ENCODE measurements at places on chromosomes 1 and 21.

DNA sequence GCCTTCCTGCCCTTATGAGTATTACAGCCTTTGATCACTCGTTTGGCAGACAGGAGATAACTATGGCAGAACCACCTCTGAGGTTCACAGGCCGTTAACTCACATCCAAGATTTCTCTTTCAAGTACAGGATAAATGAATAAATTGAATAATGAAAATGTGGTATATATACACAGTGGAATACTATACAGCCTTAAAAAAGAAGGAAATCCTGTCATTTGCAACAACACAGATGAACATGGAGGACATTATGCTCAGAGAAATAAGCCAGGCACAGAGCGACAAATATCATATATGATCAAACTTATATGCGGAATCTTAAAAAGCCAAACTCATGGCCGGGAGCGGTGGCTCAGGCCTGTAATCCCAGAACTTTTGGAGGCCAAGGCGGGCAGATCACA is 32.6 kb downstream of the TGFBR3 start:
- DNase-seq = no peak

DNA sequence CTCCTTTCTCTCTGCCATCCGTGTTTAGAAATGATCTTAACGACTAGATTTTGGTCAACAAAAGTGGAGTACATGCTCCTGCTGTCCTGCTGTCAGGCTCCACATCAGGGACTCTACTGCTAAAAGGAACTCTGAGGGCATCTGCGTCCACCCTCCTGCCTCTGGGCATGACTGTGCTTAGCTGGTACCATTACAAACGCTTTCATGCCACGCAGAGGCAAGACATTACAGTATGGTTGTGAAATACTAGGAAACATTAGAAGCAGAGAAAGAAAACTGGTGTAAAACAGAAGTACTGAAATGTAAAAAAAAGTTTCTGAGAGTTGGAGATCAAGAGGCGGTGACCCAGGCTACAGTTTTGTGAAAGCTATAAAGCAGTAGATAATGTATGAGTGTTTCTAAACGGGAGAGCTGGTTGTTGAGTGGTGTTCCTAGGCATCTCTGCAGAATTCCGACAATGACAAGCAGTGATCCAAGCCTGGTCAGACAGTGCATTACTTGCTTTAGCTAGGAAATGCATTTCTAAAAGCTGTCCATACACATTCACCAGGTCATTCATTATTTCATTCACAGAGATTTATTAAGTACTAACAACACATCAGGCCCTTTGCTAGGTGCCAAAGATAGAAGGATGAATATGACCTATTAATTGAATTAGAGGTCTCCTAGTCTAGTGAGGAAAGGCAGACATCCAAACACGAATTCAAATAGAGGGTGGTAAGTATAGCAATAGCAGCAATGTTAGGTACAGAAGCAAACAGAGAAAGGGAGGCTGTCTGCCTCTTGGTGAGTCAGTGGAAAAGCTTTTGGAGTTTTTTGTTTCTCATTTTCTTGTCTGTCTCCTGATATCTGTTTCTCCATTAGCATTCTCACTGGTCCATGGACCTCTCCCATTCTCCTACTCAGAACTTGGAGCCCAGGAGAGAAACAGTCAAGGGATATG is 401.9 kb downstream of the LMO4 start:
- DNase-seq = no peak

DNA sequence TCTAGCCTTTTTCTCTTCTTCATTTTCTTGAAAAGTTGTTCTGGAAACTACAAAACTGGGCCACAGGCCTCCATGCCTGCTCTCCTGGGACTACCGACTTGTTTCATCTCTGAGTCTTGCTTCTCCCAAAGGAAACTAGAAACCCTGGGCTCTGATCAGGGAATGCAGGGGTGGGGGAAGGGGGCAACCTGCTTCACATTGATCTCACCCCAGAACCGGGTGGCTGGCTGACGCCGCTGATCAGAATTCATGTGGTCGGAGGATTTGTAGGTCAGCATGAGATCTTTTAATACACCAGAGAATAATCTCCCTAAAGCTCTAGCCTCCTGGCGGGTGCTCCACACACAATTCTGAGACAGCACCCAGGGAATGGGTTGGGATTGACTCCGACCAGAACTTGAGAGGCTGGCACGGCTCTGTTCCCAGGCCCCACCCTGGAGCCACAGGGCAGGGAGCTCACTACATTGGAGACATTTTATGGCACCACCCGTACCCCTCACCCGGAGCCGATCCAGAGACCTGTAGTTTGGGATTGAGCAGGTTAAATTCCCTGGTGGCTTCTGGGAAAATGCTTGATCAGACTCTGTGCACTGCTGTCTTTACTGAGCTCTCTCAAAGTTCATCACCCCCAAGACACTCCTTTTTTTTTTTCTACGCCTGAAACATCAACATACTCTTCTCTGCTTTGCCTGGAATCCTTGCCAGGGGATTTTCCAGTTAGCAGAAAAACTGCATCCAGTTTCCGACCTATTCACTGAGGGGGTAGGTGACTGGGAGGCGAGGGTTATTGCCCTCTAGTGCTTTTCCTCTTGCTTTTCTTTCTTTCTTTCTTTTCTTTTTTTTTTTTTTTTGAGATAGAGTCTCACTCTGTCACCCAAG is 12.2 kb upstream of the ARHGEF10L start:
- DNase-seq = no peak

GRCh38 chr1:94677714-94678113 is 136.2 kb upstream of the F3 start:
- no peak for DNase-seq

GRCh38 chr1:51552929-51553807 is 34.1 kb upstream of the EPS15 start:
- DNase-seq = no peak

DNA sequence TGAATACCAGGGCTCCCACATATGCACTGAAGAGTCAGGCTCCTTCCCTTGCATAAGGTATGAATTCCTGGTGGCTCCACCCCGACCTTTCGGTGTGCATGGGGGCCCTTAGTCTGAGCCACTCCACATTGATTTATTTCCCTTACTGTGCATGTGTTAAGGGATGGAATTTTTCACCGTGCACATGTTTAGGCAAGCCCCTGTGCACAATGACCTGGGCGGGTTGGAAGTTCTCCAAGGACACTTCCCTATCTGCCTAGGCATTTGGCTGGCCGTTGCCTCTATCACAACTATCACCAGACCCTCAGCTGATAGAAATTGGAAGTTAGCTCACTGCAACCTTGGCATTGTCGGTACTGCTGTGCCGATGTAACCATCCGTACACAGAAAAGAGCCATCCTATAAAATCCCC is 9.7 kb downstream of the S100A6 start:
- DNase-seq = no peak

DNA sequence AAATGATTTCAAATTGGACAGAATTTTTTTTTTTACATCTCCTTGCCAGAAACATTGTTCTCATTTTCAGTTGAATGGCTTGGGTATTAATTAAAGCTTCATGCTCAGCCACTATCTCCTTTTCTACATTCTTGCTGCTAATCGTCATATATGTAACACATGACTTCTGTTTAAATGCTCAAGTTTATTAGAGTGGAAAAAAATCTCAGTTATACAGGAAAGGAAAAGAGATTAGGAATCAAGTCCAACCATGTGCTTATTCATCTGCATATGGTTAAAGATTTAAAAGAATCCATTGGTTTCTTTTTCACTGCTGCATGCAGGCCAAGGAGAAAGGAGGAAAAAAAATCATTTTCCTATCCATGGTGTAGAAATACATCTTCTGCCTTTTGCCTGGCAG is 47.3 kb upstream of the CNN3 start:
- DNase-seq = no peak

DNA sequence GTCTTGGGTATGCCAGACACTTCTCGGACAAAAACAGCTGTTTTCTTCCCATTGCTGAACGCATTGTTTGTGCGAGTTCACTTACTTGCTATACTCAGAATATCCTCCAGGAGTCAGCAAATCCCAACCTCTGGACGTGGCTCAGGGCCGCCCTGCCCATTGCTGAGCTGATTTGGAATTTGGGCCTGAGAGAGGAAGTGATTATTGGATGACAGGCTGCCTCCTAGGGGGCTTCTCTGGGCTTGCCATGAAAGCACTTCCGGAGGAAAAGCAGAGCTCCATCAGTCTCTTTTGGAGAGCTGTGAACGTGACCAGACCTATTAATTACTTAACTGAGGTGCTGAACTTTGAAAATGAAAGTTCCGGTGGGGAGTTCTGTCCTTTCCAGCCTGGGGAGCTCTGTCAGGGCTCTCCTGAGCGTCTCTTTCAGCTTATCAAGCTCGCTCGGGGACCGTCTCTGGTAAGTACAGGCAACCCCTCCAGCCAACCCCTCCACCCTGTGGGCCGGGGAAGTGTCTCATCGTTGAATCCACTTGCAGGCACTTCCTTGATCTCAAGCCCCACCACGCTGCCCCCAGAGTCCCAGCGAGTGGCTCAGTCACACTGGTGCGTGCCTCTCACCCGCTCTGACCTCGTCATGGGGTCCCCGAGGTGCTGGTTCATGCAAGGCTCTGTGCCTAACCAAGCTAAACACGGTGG is 76.9 kb downstream of the CLIC6 start:
- DNase-seq = peak; percentile 57

DNA sequence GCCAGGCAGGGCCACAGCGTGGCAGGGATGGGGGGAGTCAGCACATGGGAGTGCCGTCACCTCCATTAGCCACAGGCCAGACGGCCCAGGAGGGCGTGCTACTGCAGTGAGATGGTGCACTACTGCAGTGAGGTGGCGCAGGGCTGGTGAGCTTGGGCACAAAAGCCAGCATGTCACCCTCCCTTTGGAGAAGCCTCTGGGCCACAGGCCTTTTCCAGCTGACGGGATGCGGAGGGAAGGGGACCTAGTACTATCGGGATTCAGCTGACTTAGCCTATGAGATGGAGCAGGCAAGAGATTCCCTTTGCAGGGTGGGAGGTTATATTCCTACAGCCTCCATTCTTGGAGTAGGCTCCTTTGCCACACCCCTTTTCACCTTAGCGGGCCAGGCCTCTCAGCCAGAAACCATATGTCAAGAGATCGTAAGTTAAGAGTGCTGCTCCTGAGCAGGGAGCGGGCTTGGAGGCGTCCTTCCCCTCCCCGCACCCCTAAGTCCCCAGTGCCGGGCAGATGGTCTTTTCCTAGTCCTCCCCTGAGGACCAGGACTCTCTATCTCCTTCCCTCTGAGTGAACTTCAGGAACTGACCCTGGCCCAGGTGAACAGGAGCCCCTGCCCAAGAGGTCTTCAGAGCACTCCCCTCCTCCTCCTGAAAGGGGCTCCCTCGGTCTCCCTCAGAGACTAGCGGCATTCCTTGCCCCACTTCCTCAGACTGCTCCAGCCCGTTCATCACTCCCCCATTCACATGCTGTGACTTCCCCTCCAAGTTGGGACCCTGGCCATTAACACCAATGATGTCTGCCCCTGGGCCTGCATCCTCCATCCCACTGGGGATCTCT is 8.2 kb downstream of the NES start:
- no peak for DNase-seq

GRCh38 chr1:204072931-204073836 is at the start of gene SOX13:
Gene SOX13 (plus strand): TSS chr1:204073115. CDS start chr1:204112916, 39,801 bp downstream.
- no peak for DNase-seq

GRCh38 chr21:44947111-44947929 is 7.5 kb downstream of the SLX9 start:
- no peak for DNase-seq

DNA sequence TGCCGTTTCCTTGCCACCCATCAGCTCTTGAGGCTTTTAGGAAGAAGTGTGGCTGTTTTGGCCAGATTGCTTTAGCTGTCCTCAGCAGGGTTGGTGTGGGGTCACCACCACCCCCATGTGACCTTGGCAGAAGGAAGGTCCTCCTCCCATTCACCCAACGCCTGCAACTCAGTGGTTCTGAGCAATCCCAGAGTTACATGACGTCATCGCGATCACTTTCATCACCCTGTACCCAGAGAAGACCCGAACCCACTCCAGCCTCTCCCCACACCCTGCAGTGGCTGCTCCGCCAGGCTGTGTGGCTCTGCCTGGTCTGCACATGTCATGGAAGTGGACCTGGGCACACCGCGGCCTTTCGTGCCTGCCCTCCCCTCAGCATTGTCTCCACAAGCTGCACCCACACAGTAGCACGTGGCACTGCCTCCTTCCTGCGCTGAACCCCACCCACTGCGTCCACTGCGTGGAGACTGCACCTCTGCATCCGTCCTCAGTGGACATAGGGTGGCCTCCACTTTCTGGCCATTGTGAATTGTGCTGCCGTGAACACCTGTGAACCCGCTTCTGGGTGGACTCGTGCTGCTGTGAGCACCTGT is 16.5 kb downstream of the FAAP20 start:
- DNase-seq = no peak

- no peak for DNase-seq
Observed at GRCh38 chr1:94014635-94015488, 105.6 kb upstream of the GCLM start.

DNA sequence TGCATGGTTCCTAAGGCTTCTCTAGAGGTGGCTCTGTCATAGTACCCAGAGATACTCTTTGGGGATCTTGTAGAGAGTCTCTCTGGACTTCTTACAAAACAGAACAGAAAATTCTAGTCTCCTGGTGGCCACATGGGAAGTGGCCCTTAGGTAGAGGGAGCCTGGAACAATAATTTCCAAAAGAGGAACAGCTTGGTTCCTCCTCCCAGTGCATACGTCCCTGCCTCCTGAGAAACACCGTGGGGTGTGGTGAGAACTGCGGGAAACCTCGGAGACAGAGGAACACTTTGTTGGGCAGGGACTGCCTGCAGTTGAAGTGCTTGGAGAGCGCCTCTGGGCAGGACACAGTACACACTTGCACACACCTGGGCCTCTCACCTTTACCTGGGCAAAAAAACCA is 38.8 kb upstream of the EPHA8 start:
- DNase-seq = no peak

DNA sequence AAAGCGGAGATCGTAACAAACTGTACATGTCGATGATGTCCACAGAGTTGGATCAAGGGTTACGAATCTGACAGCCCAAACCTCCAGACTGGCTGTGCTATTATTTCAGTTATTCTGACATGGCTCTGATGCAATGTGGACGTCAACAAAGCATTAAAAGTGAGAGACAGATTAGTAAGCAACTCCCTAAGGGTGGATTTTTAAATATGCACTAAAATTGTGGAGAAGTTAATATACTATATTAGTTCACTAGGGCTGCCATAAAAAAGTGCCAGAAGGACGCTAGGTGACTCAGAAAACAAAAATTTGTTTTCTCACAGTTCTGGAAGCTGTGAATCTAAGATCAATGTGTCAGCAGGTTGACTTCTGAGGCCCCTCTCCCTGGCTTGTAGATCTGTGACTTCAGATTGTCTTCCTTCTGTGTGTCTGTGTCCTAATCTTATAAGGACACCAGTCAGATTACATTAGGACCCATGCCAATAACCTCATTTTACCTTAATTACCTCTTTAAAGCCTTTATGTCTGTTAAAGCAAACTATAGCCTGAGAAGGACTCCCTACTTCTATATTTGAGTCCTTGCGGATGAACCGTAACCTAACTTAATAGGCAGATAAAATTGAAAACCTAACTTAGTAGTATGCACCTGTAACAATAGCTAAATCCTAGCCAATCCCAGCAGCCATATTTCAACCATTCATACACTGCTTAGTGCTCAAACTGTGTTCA is 66.0 kb upstream of the BACH1 start:
- DNase-seq = no peak

DNA sequence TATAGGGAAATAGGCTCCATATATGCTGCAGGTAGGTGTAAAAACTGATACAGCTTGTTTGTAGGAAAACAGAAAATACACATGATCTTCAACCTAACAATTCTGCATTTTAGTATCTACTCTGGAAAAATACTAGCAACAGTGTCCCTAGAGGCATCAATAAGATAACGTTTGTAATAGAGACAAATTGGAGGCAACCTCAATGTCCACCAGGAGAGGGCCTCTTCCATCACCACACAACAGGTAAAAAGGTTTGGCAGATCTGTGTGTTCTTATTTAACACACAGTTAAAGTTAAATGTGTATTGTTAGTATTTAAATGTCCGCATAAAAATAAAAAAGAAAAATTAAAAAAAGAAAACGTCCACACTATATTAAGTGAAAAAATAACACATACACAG is 5.4 kb downstream of the EIF2D start:
- peak; percentile 53 for DNase-seq
